ENCODE measurements at places on chromosomes 4 and X. TPM values are rescaled to one million over a fixed set of nuclear protein-coding genes. Genes with fewer than 3 reads are reported as not detected.

DOK7 gene
- polyA plus RNA-seq, result 0.28 TPM

TMEM47 gene
- 7.7 TPM for polyA plus RNA-seq

DNA sequence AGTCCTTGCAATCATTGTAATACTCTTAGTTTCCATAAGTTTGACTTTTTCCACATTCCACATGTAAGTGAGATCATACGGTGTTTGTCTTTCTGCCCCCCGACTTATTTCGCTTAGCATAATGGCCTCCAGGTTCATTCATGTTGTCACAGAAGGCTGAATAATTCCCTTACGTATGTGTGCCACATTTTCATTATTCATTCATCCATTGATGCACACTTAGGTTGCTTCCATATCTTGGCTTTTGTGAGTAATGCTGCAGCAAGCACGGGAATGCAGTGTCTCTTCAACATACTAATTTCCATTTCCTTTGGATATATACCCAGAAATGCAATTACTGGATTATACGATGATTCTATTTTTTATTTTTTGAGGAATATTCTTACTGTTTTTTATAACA is 22.0 kb upstream of the VEGFC start:
- no peak for DNase-seq

GRCh38 chr4:98248934-98249333 is 12.2 kb upstream of the RAP1GDS1 start:
- no peak for DNase-seq
